ENCODE measurements at places on chromosomes 1 and 21.

DNA sequence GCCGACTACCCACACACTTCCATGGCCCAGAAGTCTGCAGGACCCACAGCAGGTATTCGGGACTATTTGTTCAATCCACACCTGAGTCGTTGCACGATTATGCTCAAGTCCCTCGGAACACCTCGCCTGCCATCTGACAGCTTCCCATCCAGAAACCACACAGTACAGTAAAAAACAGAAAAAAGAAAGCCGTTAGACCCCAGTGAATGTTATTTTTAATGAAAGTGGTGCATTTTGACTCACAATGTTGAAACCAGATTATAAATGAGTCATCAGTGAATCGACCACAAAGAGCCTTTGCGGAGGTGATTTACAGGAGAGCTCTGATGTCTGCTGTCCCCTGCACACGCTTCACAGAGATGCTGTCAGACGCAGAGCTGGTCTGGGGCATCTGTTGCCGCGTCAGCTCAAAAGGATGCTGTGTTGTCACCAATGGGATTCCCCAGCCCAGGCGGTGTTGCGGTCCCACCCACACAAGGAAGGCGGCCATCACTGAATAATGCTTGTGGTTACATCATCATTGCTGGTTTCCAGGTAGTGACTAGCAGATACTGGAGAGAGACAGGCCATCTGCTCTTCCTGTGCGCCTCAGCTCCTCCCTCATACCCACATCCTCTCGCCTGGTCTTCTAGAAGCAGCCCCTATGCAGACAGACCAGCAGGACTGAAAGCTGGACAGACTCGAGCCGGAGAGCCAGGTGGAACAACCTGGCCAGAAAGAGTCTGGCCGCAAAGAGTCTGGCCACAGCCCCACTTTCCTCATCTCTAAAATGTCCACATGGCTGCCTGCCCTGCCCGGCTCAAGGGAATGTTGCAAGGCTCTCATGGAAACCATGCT lies 116.8 kb downstream of the TOMM20 start:
- no peak for DNase-seq

GRCh38 chr1:48251821-48252220 lies 29.3 kb downstream of the SLC5A9 start:
- no peak for DNase-seq

DNA sequence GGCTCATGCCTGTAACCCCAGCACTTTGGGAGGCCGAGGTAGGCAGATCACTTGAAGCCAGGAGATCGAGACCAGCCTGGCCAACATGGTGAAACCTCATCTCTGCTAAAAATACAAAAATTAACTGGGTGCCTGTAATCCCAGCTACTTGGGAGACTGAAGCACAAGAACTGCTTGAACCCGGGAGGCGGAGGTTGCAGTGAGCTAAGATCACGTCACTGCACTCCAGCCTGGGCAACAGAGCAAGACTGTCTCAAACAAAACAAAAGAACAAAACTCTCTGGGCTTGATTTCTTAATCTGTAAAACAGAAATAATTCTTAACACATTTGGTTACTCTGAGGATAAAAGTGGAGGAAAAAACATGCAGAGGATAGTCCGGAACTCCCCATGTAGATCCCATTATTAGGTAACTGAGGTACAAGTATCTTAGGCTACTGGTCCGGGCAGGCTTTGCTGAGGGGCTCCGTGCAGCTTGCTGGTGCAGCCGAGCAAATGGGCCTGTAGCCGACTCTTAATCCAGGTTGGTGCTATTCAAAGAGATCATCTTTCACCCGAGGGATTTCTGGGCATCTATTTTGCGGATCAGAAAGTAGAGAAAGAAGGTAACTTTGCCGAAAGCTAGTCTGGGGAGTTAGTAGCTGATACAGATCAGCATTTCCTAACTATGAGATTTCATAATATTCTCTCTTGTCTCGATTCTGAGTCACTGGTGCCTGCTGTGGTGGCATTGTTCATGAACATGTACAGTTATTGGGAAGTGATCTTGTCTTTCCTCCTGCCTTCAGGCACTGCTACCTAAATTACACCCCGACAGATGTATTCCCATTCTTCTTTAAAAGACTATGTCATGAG lies 56.8 kb downstream of the NFIA start:
- DNase-seq = no peak

- no peak for DNase-seq
Measured at GRCh38 chr1:205377355-205377754, 20.6 kb upstream of the KLHDC8A start.

DNA sequence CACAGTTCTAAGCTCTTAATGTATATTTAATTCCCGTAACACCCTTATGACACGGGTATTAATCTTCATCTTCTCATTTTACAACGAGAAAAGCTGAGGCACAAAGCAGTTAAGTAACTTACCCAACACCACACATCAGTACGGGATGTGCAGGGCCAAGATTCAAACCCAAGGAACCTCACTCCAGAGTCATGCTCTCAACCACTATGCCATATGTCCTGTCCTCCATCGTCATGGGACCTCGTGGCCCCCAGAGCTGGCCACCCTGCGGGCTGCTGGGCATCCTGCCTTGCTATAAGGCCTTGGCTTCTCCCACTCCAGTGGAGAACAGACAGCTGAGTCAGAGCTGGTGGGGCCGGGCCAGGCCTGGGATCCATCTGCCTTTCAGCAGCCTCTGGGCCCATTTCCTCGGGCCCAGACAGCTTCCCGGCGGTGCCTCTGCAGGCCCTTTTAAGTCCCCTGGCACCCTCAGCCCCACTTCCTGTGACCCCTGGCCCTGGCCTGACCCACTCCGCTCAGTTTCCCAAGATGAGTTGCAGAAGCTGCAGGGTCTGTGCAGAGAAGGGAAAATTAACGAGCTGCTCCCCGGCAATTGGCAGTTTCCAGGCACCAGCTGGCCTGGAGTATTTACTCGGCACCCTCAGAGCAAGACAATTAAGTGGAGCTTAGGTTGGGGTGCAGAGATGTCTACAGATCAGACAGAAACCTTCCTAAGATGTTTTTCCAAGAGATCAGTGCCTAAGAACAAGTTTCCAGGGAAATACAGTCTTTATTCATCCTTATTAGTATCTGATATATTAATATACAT lies 98.2 kb downstream of the EPHB2 start:
- DNase-seq = peak; percentile 47

DNA sequence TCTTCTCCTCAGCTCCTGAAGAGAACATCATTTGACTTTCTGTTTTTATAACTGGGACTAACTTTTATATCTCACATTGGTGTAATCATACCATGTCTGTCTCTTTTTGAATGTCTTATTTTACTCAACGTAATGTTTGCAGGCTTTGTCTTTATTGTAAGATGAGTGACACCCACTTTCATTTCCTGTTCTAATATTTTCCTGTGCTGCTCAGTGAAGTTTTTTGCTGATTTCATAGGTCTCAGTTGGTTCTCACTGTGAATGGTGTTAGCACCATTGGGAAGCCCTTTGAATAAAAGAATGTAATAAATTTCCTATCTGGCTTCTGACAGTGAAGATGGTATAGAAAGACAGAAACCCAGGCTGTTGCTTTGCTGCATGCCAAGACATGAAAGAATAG lies 84.0 kb downstream of the RAVER2 start:
- DNase-seq = no peak

DNA sequence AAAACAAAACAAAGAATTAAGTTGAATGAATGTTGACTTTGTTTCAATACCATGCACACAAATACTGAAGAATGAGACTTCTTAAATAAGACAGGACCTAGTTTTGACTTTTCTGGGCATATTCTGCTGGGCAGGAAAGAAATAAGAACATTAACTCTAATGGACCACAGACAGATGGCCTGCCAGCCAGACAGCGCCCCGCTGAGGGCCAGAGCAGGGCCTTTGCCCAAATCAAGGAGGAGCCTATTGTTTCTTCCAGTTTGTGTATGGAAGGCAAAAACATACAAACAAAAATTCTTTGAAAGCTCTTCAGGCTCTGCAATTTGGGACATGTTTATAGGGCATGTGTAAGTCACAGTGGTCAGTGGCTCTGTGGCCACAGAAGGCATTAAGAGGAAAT lies 44.4 kb upstream of the KIF26B start:
- DNase-seq = no peak

DNA sequence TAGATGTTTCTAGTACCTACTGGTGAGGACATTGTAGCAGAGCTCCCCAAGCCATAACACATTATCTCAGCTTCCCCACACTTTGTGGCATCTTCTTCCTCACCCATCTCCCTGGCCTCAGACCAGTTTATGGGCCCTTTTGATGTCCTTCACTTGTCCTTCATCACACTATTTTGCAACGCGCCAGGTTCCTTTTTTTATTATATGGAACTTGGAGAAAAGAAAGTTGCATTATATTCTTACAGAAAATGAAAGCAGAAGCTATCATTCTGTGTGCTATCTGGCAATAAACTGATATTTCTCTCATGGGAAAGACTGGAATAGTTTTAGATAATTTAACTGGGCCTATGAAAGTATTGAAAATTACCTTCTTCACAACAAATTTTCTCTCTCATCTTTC lies 196.9 kb upstream of the ETV3 start:
- DNase-seq = no peak

DNA sequence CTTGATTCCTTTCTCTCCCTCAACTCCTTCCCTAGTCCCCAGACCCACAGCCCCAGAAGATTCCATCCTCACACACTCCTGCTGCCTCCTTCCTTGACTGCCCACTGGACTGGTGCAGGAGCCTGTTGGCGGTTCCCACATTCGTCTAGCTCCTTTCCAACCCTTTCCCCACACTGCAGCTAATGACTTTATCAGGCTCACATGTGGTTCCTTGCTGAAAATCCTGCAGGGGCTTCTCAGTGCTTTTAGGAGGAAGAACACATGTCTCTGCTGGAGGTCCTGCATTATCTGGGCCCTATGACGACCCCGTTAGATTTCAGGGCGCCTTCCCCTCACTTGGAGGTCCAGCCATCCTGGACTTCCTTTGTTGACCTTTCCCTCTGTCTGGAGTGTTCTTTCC lies 50.2 kb downstream of the EDN2 start:
- DNase-seq = no peak

DNA sequence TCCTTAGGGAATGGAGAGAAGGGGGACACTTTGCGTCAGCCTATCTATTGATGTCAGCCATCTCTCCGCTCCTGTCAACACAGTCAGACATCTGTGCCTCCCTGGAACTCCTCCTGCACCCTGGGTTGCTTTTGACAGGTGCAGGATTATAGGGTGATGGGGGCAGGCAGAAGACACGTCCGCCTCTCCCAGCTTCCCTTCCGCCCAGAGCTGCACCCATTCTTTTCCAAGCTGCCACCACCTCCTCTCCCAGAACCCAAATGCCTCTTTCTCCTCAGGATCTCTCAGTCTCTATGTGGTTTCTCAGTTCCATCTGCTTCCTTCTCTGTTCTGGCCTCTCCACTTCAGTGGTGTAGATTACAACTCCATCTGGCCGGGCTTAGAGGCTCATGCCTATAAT lies 17.1 kb upstream of the KIF1B start:
- no peak for DNase-seq

DNA sequence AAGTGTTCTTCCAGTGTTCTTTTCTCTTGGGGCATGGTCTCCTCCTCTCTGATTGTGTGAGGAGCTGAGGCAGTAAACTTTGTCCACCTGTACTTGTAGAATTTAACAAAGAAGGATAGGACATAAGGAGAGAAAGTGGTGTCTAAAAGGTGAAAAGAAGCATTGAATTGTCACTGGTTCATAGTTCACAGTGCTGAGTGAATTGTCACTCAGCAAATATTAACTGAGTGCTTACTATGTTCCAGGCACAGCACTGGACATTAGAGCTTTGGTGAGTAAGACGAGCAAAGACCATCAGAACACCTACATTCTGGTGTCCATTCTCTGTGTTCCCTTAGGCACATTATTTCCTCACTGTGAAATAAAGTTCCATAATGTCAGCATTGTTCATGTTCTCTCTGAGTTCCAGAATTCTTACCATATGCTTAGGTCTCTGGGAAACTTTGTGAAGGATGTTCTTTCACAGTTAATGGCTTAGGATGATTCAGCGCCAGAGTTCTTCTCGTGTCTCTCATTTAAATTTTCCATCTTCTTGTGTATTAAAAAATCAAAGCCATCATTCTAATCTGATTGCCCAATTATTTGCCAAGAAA lies 156.8 kb upstream of the HOOK1 start:
- no peak for DNase-seq

- no peak for DNase-seq
Measured at GRCh38 chr1:27316860-27317259, 5.1 kb upstream of the TMEM222 start.

DNA sequence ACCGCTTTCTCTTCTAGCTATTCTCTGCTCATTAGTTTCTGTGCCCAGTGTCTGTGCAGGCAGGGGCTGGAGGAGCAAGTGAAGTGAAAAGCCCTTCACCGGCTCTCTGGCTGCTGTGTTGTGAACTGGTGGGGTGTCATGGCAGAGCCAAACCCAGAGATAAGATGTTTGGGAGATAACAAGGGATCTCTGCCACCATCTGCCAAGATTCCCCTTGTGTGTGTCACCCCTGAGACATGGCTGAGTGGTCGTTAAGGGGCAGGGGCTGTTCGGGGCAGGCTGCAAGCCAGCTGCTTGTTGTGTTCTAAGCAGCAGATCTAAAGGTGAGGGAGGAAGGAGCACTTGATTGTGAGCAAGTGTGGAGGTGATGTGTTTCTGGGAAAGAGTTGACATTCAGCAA lies 24.5 kb downstream of the CNIH3 start:
- DNase-seq = no peak

- no peak for DNase-seq
Measured at GRCh38 chr1:15242766-15243165, 4.3 kb upstream of the FHAD1 start.

- no peak for DNase-seq
Measured at GRCh38 chr1:234887016-234887900, 241.4 kb downstream of the TOMM20 start.
